ENCODE measurements at places on chromosomes 2 and 18.

DNA sequence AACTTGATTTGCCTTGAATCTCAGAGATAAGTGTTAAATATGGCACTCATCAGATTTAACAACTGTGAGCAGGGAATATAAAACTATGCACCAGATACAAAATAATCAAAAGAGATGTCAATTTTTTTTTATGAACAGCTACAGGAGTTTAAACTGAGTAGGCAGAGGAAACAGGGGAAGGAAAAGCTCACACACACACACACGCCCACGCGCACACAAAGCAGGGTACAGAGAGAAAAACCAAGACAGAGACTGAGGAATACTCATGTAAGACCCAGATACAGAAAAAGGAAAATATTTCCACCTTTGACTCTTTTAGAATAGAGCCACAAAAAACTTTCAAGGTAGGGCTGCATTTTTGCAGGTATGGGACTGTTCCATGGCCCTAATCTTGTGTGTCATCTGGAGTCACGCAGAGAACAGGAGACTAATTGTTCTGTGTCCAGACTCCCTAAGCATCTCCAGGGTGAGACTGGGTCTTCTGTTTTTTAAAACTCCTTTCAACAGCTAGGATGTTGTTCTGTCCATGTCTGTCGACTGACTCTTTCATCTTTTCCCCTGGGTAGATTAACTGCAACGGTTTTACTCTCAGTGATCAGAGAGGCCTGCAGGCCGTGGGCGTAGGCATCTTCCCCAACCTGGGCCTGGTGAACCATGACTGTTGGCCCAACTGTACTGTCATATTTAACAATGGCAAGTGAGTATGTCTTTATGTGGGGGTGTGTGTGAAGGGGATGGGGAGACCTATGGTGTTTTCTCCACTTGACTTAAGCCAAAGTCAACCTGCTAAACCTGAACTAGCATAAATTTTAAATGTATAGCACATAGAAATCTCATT is 23.0 kb downstream of the SMYD1 start:
- no peak overlapping the region for H3K4me3 ChIP-seq
- DNase-seq, result no peak
- no peak overlapping the region for H3K27ac ChIP-seq
- no peaks in the 10 kb centered on the region for H3K4me1 ChIP-seq

DNA sequence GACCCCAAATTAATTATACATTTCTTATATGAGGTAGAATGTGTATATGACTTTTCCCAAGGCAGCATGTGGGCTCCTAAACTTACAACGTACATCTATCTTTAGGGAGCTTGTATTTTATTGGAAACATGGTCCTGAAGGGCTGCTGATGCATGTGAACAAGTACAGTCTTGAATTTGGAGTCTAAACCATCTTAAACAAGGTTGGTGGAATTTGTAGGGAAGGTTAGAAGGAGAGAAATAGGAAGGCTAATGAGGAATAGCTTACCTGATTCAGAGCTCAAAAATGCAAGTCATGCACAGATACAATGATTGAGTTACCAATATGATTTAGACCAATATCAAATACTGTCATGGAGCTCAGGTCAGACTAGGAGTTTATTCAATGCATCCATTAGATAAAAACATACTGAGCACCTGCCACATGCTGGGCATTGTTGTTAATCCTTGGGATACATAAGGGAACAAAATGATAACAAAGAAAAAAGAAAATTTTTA is 458.6 kb upstream of the ETAA1 start:
- H3K27me3 ChIP-seq, result no peaks in the 10 kb centered on the region
- no peak overlapping the region for H3K4me3 ChIP-seq
- no peak for DNase-seq
- no peaks in the 10 kb centered on the region for H3K4me1 ChIP-seq

GRCh38 chr2:64626146-64626809 is 27.4 kb downstream of the SERTAD2 start:
- DNase-seq, result no peak
- H3K27me3 ChIP-seq, result no peaks in the 10 kb centered on the region
- H3K36me3 ChIP-seq, result no peaks in the 10 kb centered on the region

DNA sequence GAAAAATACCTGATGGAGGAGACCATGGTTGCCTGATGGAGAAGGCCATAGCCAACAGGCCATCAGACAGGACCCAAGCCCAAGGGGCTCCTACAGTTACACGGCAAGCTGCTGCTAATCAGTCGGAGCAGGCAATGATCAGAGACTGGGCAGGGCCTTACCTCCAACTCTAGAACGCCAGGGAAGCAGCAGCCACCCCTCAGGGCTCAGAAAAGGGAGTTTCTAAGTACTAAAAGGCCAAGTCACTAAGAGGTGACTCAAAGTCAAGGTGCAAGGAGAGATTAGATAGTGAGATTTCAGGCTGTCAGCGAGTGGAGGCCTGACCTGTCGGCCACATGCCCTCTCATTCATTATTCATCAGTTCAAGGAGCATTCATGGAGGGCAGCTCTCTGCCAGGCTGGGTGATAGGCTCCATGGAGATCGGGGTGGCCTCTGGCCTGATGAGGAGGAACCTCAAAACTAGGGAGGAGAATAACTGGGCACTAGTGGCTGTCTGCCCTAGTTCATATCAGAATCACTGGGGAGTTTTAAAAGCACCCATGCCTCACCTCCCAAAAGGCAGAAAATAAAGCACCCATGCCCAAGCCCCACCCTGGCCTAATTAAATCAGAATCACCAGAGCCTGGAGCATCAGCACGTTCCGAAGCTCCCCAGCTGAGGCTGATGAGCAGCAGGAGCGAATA is 3.6 kb downstream of the VIL1 start:
- no peaks in the 10 kb centered on the region for H3K27me3 ChIP-seq
- H3K27ac ChIP-seq, result no peak overlapping the region
- DNase-seq, result no peak
- no peak overlapping the region for H3K4me3 ChIP-seq

DNA sequence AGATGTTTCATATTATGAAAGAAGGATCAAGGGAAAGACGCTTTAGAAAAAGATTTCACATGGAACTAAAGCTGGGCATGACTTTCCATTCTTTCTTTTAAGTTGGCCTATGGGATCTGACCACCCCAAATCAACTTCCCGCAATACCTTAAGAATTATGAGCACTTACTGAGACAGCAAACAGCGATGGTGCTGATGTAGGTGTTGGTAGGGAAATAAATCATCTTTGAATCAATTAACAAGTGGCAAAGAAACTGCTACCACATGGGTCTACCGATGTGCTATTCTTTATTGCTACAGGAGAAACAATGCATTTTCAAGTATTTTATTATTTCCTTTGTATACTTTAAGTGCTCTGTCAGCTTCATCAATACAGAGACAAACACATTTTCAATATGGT is 239.6 kb downstream of the PIEZO2 start:
- no peak overlapping the region for H3K27ac ChIP-seq
- no peaks in the 10 kb centered on the region for H3K4me1 ChIP-seq
- H3K27me3 ChIP-seq, result no peaks in the 10 kb centered on the region
- H3K4me3 ChIP-seq, result no peak overlapping the region

GRCh38 chr2:16620590-16620989 is 45.0 kb downstream of the CYRIA start:
- no peak overlapping the region for H3K4me3 ChIP-seq
- H3K36me3 ChIP-seq, result no peaks in the 10 kb centered on the region
- H3K4me1 ChIP-seq, result peaks cover 12% of the 10 kb centered on the region
- DNase-seq, result no peak

GRCh38 chr2:7115364-7115763 is 198.2 kb downstream of the RNF144A start:
- H3K36me3 ChIP-seq, result no peaks in the 10 kb centered on the region
- no peaks in the 10 kb centered on the region for H3K4me1 ChIP-seq
- H3K4me3 ChIP-seq, result no peak overlapping the region
- H3K27ac ChIP-seq, result no peak overlapping the region

DNA sequence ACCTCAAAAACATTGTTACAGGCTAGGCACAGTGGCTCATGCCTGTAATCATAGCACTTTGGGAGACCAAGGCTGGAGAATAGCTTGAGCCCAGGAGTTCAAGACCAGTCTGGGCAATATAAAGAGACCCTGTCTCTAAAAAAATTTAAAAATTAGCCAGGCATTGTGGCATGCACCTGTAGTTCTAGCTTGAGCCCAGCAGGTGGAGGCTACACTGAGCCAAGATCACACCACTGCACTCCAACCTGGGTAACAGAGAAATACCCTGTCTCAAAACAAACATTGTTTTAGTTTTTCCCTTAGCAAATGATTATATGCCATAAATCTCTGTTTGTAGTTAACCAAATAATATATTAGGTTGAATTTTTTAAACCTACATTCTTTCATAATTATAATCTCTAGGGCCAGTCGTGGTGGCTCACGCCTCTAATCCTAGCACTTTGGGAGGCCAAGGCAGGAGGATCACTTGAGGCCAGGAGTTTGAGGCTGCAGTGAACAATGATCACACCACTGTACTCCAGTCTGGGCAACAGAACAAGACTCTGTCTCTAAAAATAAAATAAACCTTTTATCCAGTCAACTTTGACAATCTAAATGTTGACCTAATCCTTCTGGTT is 13.3 kb upstream of the CYP20A1 start:
- no peak overlapping the region for H3K4me3 ChIP-seq
- no peaks in the 10 kb centered on the region for H3K27me3 ChIP-seq
- no peak for DNase-seq
- no peak overlapping the region for H3K27ac ChIP-seq
- H3K36me3 ChIP-seq, result no peaks in the 10 kb centered on the region

- H3K27me3 ChIP-seq, result no peaks in the 10 kb centered on the region
- H3K36me3 ChIP-seq, result no peaks in the 10 kb centered on the region
- DNase-seq, result no peak
- peaks cover 5% of the 10 kb centered on the region for H3K4me1 ChIP-seq
- H3K4me3 ChIP-seq, result no peak overlapping the region
Measured at GRCh38 chr2:25201265-25201664, 32.9 kb upstream of the POMC start.

- no peaks in the 10 kb centered on the region for H3K36me3 ChIP-seq
- no peak overlapping the region for H3K27ac ChIP-seq
- no peak for DNase-seq
- no peak overlapping the region for H3K4me3 ChIP-seq
Measured at GRCh38 chr2:164794016-164794415, 47.6 kb downstream of the COBLL1 start.

DNA sequence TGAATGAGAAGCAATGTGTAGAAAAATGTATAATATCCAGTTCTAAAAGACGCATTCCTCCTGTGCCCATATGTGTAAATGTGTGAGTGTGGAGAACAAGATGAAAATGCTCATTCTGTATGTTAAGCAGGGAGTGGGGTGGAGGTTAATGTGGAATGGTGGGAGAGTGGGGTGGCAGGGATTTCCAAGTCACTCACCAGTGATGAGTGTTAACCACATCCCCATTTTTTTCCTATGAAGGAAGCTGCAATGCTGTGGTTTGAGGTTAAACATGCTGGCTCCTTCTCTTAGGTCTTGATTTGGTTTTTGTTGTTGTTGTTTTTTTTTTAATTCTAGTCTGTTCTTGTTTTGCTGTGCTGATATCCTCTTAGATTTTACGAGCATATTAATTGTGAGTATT is 169.4 kb downstream of the NEDD4L start:
- H3K27me3 ChIP-seq, result no peaks in the 10 kb centered on the region
- peaks cover 5% of the 10 kb centered on the region for H3K4me1 ChIP-seq
- no peak for DNase-seq
- H3K4me3 ChIP-seq, result no peak overlapping the region
- no peaks in the 10 kb centered on the region for H3K36me3 ChIP-seq

DNA sequence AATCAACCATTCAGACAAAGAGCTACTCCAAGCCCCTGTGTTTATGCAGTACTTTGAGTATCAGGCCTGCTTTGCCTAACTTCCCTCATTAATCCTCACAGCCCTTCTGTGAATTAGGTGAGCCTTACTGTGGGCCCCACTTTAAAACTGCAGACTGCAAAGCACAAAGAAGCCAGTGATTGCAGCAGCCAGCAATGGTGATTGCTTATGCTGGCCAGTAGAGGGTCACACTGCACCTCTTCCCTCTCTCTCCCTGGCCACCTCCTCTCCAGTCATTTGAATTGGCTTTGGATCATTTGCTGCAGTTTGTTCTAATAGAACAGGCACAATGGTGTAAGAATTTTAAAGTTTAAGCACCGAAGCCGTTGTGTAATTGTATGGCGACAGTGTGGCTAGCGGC is 229.9 kb downstream of the AGPS start:
- no peak overlapping the region for H3K4me3 ChIP-seq
- no peaks in the 10 kb centered on the region for H3K4me1 ChIP-seq
- no peak overlapping the region for H3K27ac ChIP-seq
- H3K36me3 ChIP-seq, result no peaks in the 10 kb centered on the region
